ENCODE measurements at places on chromosomes 16 and 17.

- DNase-seq, result peak; percentile 61
These were observed 58.5 kb downstream of the TMEM235 start for GRCh38 chr17:78289802-78290363.

GRCh38 chr16:67883146-67883871 lies 1.4 kb upstream of the NRN1L start:
- DNase-seq, result no peak

GRCh38 chr17:12187658-12188057 lies 167.0 kb downstream of the MAP2K4 start:
- no peak for DNase-seq

DNA sequence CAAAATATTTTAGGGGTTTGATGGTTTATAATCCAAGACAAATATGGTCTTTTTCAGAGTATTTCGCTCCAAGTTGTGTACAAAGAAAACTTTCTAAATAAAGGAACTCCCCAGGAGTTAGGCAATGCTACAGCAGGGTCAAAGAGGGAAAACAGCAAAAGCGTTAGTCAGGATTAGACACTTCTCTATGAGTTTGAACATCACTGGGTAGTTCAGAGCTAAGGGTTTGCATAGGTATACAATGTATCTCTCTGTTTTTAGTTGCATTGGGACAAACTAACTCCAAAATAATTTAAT lies 34.8 kb downstream of the FAM20A start:
- DNase-seq, result no peak

GRCh38 chr17:65123757-65124675 lies 13.2 kb upstream of the RGS9 start:
- no peak for DNase-seq

- no peak for DNase-seq
These were observed 13.8 kb upstream of the KCNJ18 start for GRCh38 chr17:21678393-21679081.

GRCh38 chr16:88686439-88687253 lies at the start of gene SNAI3:
Gene SNAI3 (minus strand): TSS chr16:88686507. CDS start chr16:88686406, 101 bp downstream.
- DNase-seq, result peak; percentile 49

GRCh38 chr17:4492721-4493561 lies 5.7 kb upstream of the SPNS2 start:
- no peak for DNase-seq
